ENCODE measurements at places on chromosomes 12 and 14. TPM values are rescaled to one million over a fixed set of nuclear protein-coding genes. Genes with fewer than 3 reads are reported as not detected.

The SLC2A14 gene
- total RNA-seq: 1.3 TPM

The RERGL gene
- 0.44 TPM for total RNA-seq

The KLRG1 gene
- 5.2 TPM for total RNA-seq

The NEUROD4 gene
- total RNA-seq: 206 TPM

The GOLGA3 gene
- 50.6 TPM for total RNA-seq

- DNase-seq: no peak
These were observed 313.1 kb upstream of the GARIN6 start for GRCh38 chr12:99334285-99335056.

GRCh38 chr12:115355301-115355700 lies 671.3 kb upstream of the TBX3 start:
- no peak for DNase-seq

The SMCO2 gene
- total RNA-seq: not detected

The TCL1B gene
- not detected for total RNA-seq

The RNASE3 gene
- not detected for total RNA-seq

The NAV3 gene
- 13.6 TPM for total RNA-seq

DNA sequence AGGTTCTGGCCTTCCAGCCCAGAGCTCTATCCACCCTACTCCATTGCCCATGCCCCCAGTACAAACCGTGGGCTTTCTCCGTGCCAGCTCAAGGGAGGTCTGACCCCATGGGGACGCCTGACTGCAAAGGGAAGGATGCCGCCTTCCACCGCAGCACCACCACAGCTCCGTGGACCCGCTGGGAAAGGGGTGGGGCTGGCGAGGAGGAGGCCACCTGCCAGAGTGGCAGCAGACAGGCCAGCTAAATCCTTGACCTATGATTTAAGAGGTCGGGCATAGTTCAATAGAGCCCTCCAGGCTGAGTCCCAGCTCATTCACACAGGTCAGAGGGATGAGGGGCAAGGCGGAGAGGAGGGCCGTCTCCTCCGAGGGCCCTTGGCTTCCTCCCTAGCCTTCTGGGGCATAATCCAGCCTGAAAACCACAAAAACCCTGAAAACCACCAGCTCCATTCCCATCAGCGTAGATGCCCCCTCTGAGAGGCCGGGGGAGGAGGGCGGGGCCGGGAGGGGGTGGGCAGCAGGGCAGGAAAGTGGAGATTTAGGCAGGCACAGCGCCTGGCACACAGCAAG lies 14.9 kb upstream of the FIGNL2 start:
- DNase-seq: no peak

The ARHGAP9 gene
- total RNA-seq: 52.0 TPM

The TMEM132C gene
- 8.0 TPM for total RNA-seq

DNA sequence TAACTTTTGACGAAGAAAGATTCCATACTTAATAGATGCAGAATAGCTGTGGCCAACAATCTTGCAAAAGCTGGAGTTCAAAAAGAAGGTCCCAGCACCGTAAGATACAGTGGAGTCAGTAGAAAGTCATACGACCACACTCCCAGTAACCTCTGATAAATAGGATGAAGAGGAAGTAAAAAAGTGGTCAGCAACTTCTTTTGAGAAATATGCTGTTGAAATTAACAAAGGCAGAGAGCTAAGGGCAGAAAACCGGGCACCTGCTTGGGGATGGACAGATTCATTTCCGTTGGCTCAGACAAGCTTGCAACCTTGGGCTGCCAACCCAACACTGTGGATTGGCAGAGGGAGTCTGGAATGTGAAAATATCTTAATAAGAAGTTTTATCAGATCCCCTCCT lies 40.0 kb downstream of the BTG1 start:
- no peak for DNase-seq

The PLEKHH1 gene
- total RNA-seq: 32.4 TPM

DNA sequence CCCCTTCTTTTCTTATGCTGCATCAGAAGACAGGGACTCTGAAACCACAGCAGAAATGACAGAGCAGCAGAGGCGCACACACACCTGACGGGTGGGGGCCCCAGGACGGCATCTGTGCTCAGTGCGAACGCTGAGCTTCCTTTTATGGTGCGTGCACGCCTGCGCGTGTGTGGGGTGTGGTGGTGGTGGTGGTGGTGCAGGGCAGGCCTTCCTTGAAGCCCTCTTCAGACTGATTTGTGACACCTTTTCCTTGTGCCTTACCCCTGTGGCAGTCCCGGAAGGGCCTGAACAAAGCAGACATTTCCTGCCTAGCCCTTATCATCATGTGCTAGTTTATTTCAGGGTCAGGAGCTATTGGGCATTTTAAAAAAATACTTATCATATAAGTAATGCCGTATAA lies 75.7 kb downstream of the TSPAN9 start:
- no peak for DNase-seq
